ENCODE measurements at places on chromosomes 7 and 10. TPM values are rescaled to one million over a fixed set of nuclear protein-coding genes. Genes with fewer than 3 reads are reported as not detected.
A peak's percentile ranks its signal among the peaks of the same experiment; 100 is the strongest.

DNA sequence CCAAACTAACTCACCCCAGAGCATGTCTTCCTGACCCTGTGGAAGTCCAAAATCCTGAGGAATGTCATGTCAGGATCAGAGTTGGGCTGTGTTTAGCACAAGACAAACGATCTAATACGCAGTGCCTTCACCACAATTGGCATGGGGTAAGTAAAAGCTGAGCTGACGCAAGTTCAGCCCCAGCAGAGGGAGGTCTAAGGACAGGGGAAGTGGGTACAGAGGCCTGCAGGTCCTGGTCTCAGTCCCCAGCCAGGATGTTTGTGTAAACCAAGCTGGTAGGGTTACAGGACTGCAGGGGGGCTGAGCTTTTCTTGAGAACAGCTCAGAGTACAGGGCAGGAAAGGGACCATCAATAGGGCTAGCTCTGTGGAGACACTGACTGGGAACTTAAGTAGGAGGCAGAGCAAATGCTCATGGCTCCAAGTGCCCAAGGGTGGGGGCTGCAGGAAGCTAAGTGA, 5.3 kb upstream of the KCNIP2 start:
- DNase-seq: no peak
- H3K4me1 ChIP-seq: peaks cover 9% of the 10 kb centered on the region
- no peaks in the 10 kb centered on the region for H3K27me3 ChIP-seq
- no peaks in the 10 kb centered on the region for H3K36me3 ChIP-seq

- no peak for DNase-seq
- H3K27ac ChIP-seq: no peak overlapping the region
- no peak overlapping the region for H3K4me3 ChIP-seq
- H3K4me1 ChIP-seq: peaks cover 9% of the 10 kb centered on the region
These were observed 33.8 kb downstream of the SNX8 start for GRCh38 chr7:2280424-2280823.

TMEM225B gene
- total RNA-seq: 3.2 TPM

GRCh38 chr7:18607025-18607424, 111.5 kb downstream of the HDAC9 start:
- no peak overlapping the region for H3K27ac ChIP-seq
- DNase-seq: no peak
- no peaks in the 10 kb centered on the region for H3K36me3 ChIP-seq
- no peaks in the 10 kb centered on the region for H3K4me1 ChIP-seq

GRCh38 chr10:57716884-57717283, 550.8 kb downstream of the IPMK start:
- H3K36me3 ChIP-seq: no peaks in the 10 kb centered on the region
- no peaks in the 10 kb centered on the region for H3K27me3 ChIP-seq
- H3K4me3 ChIP-seq: no peak overlapping the region

- no peak overlapping the region for H3K27ac ChIP-seq
- no peaks in the 10 kb centered on the region for H3K27me3 ChIP-seq
- DNase-seq: no peak
These were observed 361.4 kb downstream of the EXOC4 start for GRCh38 chr7:133614251-133614650.

GRCh38 chr10:48684792-48685623, at the start of gene WDFY4:
Gene WDFY4, plus strand, starts transcription at chr10:48684873. Its CDS starts 24,860 bp downstream, at chr10:48709733.
- no peaks in the 10 kb centered on the region for H3K27me3 ChIP-seq
- no peak within 1 kb of the TSS for H3K27ac ChIP-seq
- no peak within 1 kb of the TSS for H3K4me3 ChIP-seq
- no peaks in the 10 kb centered on the region for H3K36me3 ChIP-seq

SPDYE11 gene
- total RNA-seq: not detected

ANKRD22 gene
- not detected for total RNA-seq

DNA sequence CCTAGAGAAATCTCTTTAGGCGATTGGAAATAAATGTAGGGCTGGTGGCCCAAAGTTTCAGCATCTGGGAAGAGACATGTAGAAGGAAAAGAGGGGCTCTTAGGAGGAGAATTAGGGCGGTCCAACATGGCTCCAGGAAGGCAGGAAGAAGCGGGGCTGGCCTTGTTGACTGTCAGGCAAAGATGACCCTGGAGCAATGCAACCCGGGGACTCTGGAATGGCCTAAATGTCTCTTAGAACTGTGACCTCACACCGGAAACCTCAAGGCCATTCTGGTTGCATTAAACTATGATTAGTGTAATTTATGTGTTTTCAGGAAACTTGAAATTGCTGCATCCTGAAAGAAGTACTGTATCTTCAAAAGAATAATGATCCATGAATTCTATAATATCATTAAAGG, 66.8 kb downstream of the NRP1 start:
- peaks cover 18% of the 10 kb centered on the region for H3K4me1 ChIP-seq
- H3K4me3 ChIP-seq: no peak overlapping the region
- no peak for DNase-seq

GRCh38 chr7:113087071-113087998, 708 bp upstream of the GPR85 start:
- no peaks in the 10 kb centered on the region for H3K4me1 ChIP-seq
- no peaks in the 10 kb centered on the region for H3K36me3 ChIP-seq
- DNase-seq: no peak
- H3K27ac ChIP-seq: no peak overlapping the region

- no peaks in the 10 kb centered on the region for H3K4me1 ChIP-seq
- H3K27me3 ChIP-seq: no peaks in the 10 kb centered on the region
- no peak overlapping the region for H3K27ac ChIP-seq
- H3K36me3 ChIP-seq: no peaks in the 10 kb centered on the region
- DNase-seq: no peak
These were observed 143.8 kb downstream of the RSU1 start for GRCh38 chr10:16673443-16673842.

- no peak overlapping the region for H3K4me3 ChIP-seq
- no peaks in the 10 kb centered on the region for H3K27me3 ChIP-seq
- H3K36me3 ChIP-seq: no peaks in the 10 kb centered on the region
- no peaks in the 10 kb centered on the region for H3K4me1 ChIP-seq
- no peak for DNase-seq
- no peak overlapping the region for H3K27ac ChIP-seq
These were observed 33.8 kb downstream of the MICALL2 start for GRCh38 chr7:1425292-1426136.

GRCh38 chr10:43610636-43611035, 4.4 kb downstream of the ZNF485 start:
- no peak overlapping the region for H3K27ac ChIP-seq
- no peak overlapping the region for H3K4me3 ChIP-seq
- no peak for DNase-seq
- H3K36me3 ChIP-seq: no peaks in the 10 kb centered on the region
- no peaks in the 10 kb centered on the region for H3K4me1 ChIP-seq

ASIC3 gene
- total RNA-seq: 1.5 TPM

- H3K4me3 ChIP-seq: no peak overlapping the region
- H3K4me1 ChIP-seq: no peaks in the 10 kb centered on the region
- no peak for DNase-seq
- H3K36me3 ChIP-seq: peaks cover 31% of the 10 kb centered on the region
These were observed 2.7 kb upstream of the CHUK start for GRCh38 chr10:100232101-100232500.

PDZD7 gene
- 0.45 TPM for total RNA-seq

AGMO gene
- 1.7 TPM for total RNA-seq

DNA sequence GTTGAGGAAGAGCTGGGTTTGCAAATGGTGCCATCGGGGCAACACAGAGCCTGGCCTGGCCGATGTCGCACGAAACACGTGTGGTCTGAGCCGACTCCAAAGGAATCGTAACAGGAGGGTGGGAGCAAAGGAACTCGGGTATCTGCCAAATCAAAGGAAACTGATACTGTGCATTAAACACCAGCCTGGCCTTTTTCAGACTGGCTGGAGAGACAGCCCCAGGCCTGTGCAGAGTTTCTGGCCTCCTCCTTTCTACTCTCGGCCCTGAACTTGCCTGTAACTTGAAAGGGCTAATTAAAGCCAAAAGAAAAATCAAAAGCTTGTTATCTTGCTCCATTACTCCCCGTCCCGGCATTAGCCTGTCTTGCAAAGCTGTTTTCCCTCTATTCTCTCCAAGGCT, 71.4 kb downstream of the PLXNA4 start:
- H3K4me3 ChIP-seq: no peak overlapping the region
- H3K36me3 ChIP-seq: no peaks in the 10 kb centered on the region
- DNase-seq: no peak
- no peak overlapping the region for H3K27ac ChIP-seq
- no peaks in the 10 kb centered on the region for H3K4me1 ChIP-seq
- H3K27me3 ChIP-seq: no peaks in the 10 kb centered on the region

- no peaks in the 10 kb centered on the region for H3K27me3 ChIP-seq
- no peak overlapping the region for H3K4me3 ChIP-seq
- H3K36me3 ChIP-seq: no peaks in the 10 kb centered on the region
- H3K4me1 ChIP-seq: peaks cover 22% of the 10 kb centered on the region
- no peak for DNase-seq
These were observed 8.3 kb upstream of the LOXL4 start for GRCh38 chr10:98276311-98276710.

DNA sequence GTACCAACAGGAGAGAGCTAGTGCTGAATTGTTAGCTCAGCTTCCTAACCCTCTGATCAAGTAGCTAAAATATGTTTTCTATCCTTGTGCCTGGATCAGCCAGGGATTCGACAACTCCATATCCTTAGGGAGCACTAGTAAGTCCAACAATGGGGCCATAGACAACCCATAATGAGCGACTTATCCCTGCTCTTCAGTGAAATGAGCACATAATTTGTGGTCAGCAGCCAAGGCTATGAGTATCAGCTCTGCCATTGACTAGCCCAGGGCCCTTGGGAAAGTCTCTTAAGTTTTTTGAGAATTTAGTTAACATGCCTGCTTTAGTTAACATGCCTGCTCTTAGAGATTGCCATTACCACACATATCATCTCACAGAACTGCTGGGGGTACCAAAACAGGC, 39.3 kb downstream of the COL1A2 start:
- no peak for DNase-seq
- no peak overlapping the region for H3K27ac ChIP-seq
- H3K27me3 ChIP-seq: no peaks in the 10 kb centered on the region
- H3K4me1 ChIP-seq: no peaks in the 10 kb centered on the region

- no peak overlapping the region for H3K4me3 ChIP-seq
- DNase-seq: no peak
- H3K36me3 ChIP-seq: peaks cover 16% of the 10 kb centered on the region
- H3K4me1 ChIP-seq: peaks cover 19% of the 10 kb centered on the region
These were observed 39.6 kb downstream of the PFKP start for GRCh38 chr10:3106928-3107425.

DNA sequence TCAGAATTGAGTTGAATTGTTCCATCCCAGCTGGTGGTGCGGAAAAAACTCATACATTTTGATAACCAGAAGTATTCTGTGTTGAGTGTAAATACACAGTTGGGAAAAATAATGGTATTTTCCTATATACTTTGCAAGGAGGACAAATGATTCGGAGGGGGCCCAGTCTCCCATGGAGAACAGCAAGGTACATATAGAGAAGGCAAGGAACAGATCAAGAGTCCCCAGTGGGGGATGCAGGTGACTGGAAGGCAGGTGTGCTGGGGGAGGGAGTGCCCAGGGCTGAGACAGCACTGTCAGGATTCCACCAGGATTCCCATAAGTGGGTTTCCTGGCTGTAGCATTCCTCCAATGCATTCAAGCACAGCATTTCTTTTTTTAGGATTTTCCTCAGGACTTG, 10.8 kb upstream of the ADCY1 start:
- H3K4me1 ChIP-seq: peaks cover 10% of the 10 kb centered on the region
- H3K4me3 ChIP-seq: no peak overlapping the region
- no peak overlapping the region for H3K27ac ChIP-seq
- no peaks in the 10 kb centered on the region for H3K27me3 ChIP-seq

- no peaks in the 10 kb centered on the region for H3K4me1 ChIP-seq
- DNase-seq: no peak
- H3K27me3 ChIP-seq: no peaks in the 10 kb centered on the region
- H3K27ac ChIP-seq: no peak overlapping the region
- H3K36me3 ChIP-seq: no peaks in the 10 kb centered on the region
- no peak overlapping the region for H3K4me3 ChIP-seq
These were observed 24.3 kb downstream of the PDZD8 start for GRCh38 chr10:117350909-117351308.

ODAD2 gene
- total RNA-seq: 0.11 TPM

AFAP1L2 gene
- total RNA-seq: 356 TPM

DNA sequence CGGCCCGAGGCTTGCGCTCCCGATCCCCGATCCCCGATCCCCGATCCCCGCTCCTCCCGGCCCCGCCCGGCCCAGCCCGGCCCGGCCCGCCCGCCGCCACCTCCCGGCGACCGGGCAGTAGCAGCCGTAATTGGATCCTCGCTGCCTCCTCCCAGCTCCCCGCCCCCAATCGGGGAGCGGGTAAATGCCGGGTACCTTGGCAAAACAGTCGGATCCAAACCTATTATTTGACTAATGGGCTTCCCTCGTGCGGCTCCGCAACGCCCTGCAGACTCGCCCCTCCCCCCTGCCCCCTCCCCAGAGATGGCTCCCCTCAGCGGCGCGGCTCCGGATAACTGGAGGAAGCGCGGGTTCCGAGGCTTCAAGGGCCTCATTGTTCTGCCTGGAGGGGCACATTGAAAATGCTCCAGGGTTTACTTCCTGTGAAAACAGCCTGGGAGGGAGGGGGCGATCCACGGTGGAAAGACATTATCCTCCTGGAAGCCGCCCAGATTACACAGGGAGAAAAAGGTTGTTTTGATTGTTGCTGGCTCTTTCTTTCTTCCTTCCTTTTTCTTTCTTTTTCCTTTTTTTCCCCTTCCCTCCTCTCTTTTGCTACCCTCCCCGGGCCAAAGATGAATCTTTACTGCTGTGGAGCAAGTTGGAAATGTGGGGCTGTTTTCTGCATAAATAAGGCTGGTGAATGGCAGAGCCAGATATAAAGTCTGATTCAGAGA, 94.7 kb upstream of the ZMIZ1 start:
- no peaks in the 10 kb centered on the region for H3K36me3 ChIP-seq
- peak; percentile 91 for DNase-seq
- peak overlapping the region; percentile 99 for H3K27ac ChIP-seq
- no peak overlapping the region for H3K4me3 ChIP-seq
- H3K4me1 ChIP-seq: peaks cover 57% of the 10 kb centered on the region
- H3K27me3 ChIP-seq: no peaks in the 10 kb centered on the region

- no peaks in the 10 kb centered on the region for H3K36me3 ChIP-seq
- DNase-seq: no peak
- no peak overlapping the region for H3K27ac ChIP-seq
- H3K4me3 ChIP-seq: no peak overlapping the region
- peaks cover 7% of the 10 kb centered on the region for H3K4me1 ChIP-seq
These were observed 107.8 kb downstream of the GALNT17 start for GRCh38 chr7:71239586-71240268.

GRCh38 chr10:85978566-85979358, 387.8 kb downstream of the GRID1 start:
- no peaks in the 10 kb centered on the region for H3K27me3 ChIP-seq
- no peaks in the 10 kb centered on the region for H3K36me3 ChIP-seq
- no peak overlapping the region for H3K4me3 ChIP-seq
- H3K27ac ChIP-seq: no peak overlapping the region
- no peak for DNase-seq

TAS2R3 gene
- total RNA-seq: 3.0 TPM

- no peaks in the 10 kb centered on the region for H3K27me3 ChIP-seq
- H3K36me3 ChIP-seq: peaks cover 18% of the 10 kb centered on the region
- peak overlapping the region; percentile 26 for H3K27ac ChIP-seq
These were observed 38.8 kb downstream of the PSAP start for GRCh38 chr10:71812016-71812912.

- H3K4me1 ChIP-seq: no peaks in the 10 kb centered on the region
- H3K27ac ChIP-seq: no peak overlapping the region
- no peaks in the 10 kb centered on the region for H3K27me3 ChIP-seq
- no peaks in the 10 kb centered on the region for H3K36me3 ChIP-seq
These were observed 48.4 kb upstream of the CRTAC1 start for GRCh38 chr10:98078774-98079173.

All from thyroid gland (tissue), 4 donors.